CD4-positive, alpha-beta T cell treated with Interleukin-4 for 1 hour (primary cell): ENCODE measurements at places on chromosomes 6 and 20.
A peak's percentile ranks its signal among the peaks of the same experiment; 100 is the strongest.

GRCh38 chr6:30862156-30862875 is 22.0 kb upstream of the DDR1 start:
- no peak for DNase-seq

DNA sequence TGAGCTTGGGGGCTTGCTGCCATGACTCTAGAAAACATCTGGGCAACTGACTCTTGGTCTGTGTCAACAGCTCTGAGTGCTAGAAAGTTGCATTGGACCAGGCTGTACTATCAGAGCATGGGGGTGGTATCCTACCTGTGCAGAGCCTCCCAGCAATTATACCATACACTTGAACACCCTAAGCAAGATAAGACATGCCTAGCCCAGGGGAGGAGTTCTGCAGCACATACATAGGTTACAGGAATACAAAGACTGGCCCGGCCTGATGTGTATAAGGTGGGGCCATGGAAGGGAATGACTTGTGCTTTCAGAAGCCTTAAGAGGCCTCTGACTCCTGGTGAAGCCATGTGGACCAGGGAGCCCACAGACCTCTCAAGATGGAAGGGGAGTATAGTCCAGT is 11.4 kb upstream of the MOCS1 start:
- DNase-seq: no peak

GRCh38 chr6:158707120-158707820 is 57.4 kb downstream of the SYTL3 start:
- no peak for DNase-seq

DNA sequence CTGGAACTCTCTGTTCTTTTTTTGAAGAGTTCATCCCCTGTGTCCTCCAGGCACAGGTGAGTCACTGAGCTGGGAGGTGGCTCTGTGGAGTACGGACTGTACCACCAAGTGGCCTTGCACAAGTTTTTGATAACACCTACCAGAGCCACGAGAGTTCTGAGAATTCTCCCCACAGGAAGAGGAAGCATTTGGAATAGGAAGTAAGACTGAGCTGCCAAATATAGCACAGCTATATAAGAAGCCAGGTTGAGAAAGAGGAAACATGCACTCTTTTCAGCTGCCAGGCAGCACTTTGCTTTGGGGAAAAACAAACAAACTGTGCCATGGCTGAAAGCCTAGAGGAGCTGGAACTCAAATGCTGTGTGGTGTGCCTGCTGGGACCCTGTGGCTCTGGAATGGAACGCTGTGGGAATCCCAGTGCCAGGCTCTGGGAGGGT is 70.8 kb upstream of the RIPOR2 start:
- DNase-seq: peak; percentile 87

DNA sequence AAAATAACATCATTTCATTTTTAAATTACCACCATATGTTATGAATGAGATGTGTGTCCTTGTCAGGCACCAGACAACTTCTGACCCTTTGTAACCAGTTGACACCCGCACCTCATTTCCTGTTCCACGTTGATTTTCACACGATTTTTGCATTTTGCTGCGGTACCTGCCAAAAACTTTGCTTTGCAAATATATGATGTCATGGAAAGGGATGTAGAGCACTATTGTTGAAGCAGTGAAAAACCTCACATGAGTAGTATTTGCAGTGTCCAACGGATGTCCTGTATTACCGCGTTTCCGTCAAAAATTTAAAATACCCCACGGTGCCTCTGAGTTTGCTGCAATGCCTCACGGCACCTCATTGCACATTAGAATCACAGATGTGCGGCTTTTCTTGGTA is 115.6 kb downstream of the MTHFD1L start:
- DNase-seq: peak; percentile 11

- no peak for DNase-seq
Observed at GRCh38 chr20:36462440-36463211, 78.7 kb upstream of the MYL9 start.

DNA sequence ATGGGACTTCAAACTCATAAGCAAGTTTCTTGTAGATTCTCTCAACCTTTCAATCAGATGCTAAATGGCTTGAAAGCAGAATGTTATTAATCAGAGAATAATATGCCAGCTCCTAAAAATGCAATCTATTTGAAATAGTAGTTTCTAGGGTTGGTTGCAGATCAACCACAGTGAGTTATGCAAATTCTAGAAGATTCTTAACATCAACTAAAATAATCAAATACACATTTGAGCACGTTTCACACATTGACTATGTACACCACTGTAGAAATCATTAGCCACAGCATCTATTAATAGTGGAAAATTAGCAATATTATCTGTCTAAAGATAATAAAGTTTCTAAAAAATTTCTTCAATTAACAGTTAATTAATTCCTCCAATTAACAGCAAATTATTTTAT is 141.9 kb upstream of the GJE1 start:
- DNase-seq: no peak
